ENCODE measurements at places on chromosomes 12 and 14.

- peak; percentile 70 for DNase-seq
These were observed 106.2 kb upstream of the NAV3 start for GRCh38 chr12:77724367-77724957.

DNA sequence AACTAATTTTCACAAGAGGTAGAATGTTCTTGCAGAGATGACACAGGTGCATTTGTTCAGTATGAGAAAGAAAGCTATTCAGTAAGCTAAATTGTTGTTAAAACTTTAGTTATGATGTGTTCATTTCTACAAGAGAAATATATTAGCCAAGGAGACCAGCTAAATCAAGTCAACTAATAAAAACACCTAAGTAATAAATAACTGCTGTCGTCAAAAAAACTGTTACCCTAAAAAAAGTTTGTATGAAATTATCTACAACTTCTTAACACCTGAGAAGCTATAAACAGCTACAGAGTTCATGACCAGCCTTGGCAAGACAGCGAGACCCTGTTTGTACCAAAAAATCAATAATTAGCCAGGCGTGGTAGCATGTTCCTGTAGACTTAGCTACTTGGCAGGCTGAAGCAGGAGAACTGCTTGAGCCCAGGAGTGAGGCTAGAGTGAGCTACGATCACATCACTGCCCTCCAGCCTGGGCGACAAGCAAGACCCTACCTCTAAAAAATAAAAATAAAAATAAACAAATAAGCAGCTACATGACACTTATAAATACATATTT lies 67.6 kb upstream of the AP4S1 start:
- peak; percentile 42 for DNase-seq

- no peak for DNase-seq
These were observed 666.6 kb downstream of the DIO2 start for GRCh38 chr14:79544698-79545070.

DNA sequence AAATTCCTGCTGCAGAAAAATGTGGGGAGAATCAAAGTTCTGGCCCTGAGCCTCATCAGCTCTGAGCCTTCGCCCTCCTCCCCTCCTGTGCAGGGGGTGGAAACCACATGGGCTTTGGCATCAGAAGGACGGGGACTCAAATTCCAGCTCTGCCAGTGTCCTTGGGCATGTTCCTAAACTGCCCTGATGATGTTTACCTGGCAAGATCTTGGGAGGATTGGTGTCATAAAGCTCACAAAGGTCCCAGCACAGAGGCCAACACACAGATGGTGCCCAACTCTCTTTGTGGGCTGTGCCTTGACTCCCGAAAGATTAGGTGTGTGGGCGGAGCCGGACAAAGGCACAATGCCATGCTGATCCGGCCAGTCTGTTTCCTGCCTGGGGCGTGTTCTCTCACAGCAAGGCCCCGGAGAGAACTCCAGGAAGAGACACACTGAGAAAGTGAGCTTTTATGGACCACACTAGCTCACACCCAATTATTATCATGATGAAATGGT lies 20.5 kb upstream of the CLMN start:
- peak; percentile 93 for DNase-seq

DNA sequence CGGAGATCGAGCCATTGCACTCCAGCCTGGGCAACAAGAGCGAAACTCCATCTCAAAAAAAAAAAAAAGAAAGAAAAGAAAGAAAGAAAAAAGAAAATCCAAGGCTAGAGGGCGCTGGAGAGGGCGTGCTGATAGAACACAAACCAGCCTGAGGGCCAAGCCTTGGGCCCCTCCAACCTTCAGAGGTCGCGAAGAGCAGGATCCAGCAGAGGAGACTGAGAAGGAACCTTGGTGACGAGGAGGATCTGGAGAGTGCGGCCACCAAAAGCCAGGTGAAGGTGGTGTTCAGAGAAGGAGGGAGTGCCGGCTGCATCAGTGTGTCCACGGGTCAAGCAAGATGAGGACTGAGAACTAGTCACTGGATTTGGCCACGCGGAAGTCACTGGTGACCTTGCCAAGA lies 4.1 kb upstream of the DYNC1H1 start:
- no peak for DNase-seq

GRCh38 chr14:74308695-74309094 lies 6.0 kb upstream of the ABCD4 start:
- DNase-seq: no peak

- DNase-seq: no peak
These were observed 83.3 kb downstream of the PLEKHG7 start for GRCh38 chr12:92786045-92786444.
